ENCODE measurements at places on chromosomes 7 and 10.
A peak's percentile ranks its signal among the peaks of the same experiment; 100 is the strongest.

DNA sequence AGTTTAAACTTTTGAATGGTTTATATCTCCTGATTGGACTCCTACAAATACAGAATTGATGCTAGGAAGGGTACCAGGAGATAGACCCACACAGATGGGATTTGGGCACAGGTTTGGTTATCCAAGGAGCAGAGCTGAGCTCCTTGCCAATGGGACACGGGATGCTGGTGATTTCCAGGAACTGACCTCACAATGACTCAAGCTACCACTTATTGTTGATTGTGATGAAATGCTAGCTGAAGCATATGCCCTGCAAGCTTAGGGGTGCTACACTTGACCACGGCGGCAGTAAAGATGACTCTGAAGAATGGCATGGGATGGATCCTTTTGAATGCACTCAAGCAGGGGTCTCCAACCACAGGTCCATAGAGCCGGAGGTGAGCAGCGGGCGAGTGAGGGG lies 45.5 kb upstream of the VKORC1L1 start:
- no peak for DNase-seq

GRCh38 chr7:19117091-19117869 lies at the start of gene TWIST1:
Gene TWIST1 (minus strand): TSS chr7:19117636. CDS start chr7:19117321, 315 bp downstream.
- peak; percentile 16 for DNase-seq

DNA sequence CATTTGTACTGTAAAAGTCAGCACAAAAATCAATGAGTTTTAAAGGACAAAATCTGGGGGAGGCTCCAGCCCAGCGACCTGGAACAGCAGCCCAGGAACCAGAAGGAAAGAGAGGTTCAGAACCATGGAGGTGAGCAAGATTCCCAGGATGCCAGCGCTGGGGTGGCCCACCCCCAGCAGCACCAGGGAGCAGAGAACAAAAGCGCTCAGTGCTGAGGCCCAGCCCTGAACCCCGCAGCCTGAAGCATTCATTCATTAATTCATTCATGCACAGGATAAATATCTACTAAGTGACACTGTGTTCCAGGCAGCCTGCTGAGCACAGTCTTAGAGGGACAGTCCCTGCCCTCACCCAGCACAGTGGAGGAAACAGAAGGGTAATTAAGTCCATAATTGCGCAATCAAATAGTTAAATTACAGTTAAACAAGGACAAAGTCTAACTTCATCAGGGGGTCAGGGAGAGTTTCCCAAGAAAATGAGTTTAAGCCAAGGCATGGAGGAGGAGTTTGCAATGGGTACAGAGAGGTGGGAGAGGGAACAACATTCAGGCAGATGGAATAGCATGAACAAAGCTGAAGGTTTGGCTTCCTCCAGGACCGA lies 202.3 kb downstream of the GRID1 start:
- DNase-seq: no peak

- no peak for DNase-seq
These were observed 177.1 kb downstream of the DGKI start for GRCh38 chr7:137669706-137670105.

GRCh38 chr10:72096115-72097000 lies 8.0 kb upstream of the SPOCK2 start:
- no peak for DNase-seq

DNA sequence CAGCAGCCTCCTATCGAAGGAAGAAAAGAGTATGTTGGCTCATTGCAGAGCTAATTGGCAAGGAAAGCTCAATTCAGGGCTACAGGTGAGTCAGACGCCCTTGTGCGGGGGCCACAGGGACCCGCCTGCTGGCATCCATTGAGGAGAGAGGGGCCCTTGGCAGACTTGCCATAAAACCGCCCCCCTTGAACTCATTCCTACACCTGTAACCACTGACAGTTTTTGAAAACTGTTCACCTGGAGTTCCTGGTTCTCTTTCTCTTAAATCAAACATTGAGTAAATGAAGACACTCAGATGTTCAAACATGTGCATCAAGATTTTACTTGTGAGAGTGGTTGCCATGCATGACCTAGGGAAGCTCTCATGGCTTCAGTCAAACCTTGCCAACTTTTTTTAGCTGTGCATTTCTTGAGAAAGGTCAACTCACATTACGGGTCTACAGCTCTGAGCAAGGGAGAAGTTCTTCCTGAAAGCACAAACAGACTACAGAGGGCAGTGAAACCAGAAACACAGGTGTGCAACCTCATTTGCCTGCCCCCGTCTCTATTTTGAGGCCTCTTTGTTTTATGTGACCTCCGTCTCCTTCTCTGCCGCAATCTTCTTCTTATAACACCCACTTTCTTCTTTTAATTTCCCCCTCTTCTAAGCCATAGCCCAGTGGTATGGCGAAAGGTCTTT lies 87.8 kb downstream of the TBXAS1 start:
- no peak for DNase-seq

DNA sequence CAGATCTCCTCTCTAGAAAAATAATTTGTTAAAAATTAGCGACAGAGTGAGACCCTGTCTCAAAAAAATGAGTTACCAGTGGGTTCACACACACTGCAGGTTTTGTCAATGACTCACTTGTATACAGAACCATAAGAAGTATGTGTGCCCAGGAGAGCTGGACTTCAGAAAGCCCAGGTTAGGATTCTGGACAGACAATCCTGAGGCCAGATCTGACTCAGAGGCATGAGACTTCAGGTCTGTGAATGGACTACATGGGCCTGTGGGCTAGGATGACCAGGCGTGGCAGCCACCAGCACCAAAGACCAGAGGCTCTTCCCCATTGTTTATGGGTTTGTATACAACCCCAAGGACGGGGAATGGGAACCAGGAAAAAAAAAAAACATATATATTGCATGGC lies 9.3 kb upstream of the ZNF438 start:
- DNase-seq: no peak

GRCh38 chr10:123759041-123759440 lies 92.9 kb downstream of the GPR26 start:
- no peak for DNase-seq

DNA sequence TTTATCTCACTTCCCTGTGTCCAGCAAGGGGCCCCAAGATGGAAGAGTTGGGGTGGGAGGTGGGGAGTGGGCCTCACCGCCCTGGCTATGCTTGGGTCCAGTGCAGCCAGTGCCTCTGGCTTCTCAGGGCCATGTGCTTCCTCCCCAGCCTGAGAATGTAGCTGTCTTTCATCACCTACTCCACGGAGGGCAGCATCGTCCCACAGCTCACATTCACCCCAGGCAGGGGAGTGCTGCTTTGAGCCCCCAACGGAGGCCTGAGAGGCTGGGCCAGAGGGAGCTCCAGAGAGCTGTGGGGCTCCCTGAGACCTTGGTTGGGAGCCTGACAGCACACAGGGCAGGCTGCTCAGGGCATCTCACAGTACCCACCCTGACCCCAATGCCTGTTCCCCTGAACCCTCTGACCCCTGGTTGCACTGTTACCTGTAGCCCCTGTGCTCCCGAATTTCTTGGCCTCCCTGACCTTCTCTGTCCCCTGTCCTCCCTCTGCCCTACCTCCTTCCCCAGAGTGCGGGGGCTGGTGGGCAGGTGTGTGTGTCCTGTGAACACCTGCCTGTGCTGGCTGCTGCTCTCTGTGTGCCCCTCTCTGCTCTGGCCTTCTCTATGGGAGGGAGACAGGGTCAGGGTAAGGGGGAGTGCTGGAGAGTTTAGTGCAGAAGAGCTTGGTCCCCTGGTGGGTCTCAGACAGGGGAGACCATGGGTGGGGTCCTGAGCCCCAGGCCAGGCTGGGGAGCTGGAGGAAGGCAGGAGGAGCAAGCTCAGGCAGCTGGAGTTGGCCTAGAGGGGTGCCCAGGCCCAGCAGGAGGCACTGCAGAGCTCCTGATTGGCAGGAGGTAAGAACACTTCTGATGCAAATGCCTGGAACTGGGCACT lies 19.6 kb upstream of the ZNF488 start:
- no peak for DNase-seq

- DNase-seq: peak; percentile 63
These were observed 26.5 kb upstream of the RBM20 start for GRCh38 chr10:110617425-110618229.

GRCh38 chr7:117997862-117998825 lies 124.9 kb upstream of the CTTNBP2 start:
- DNase-seq: no peak
